ENCODE measurements at places on chromosomes 2 and 18. TPM values are rescaled to one million over a fixed set of nuclear protein-coding genes. Genes with fewer than 3 reads are reported as not detected.

The ANO7 gene
- 0.37 TPM for total RNA-seq

The RAMP1 gene
- 13.1 TPM for total RNA-seq

The ARHGAP28 gene
- total RNA-seq, result 5.9 TPM

The LRATD1 gene
- total RNA-seq, result 3.5 TPM

The MALL gene
- total RNA-seq, result 18.1 TPM

The RMC1 gene
- 37.8 TPM for total RNA-seq

The CAVIN2 gene
- 1.2 TPM for total RNA-seq

The CRYGD gene
- not detected for total RNA-seq

The AGXT gene
- total RNA-seq, result under 0.01 TPM

The CAPN14 gene
- total RNA-seq, result 0.12 TPM

The RAX gene
- not detected for total RNA-seq

Data from uterine smooth muscle cell (primary cell).